A549 treated with dexamethasone at 1 μM for 4 hours (cell line): ENCODE measurements at places on chromosomes 5 and 9. TPM values are rescaled to one million over a fixed set of nuclear protein-coding genes. Genes with fewer than 3 reads are reported as not detected.

The NR4A3 gene
- 1.5 to 2.7 TPM (median 2.0 TPM) in 5 replicates for total RNA-seq

The ANKRD18A gene
- 5.5 to 13.7 TPM (median 10.0 TPM) in 5 replicates for total RNA-seq

The PCDHGB2 gene
- 0.05 to 0.16 TPM (median 0.11 TPM) in 5 replicates for total RNA-seq

The CKMT2 gene
- not detected in 5 replicates for total RNA-seq

The FTMT gene
- total RNA-seq, result not detected in 5 replicates

The CARTPT gene
- not detected in 5 replicates for total RNA-seq

The CYSTM1 gene
- total RNA-seq, result 136 to 252 TPM (median 141 TPM) in 5 replicates

The FOXE1 gene
- 2.3 to 3.7 TPM (median 3.5 TPM) in 5 replicates for total RNA-seq
